ENCODE measurements at places on chromosomes 7 and 10.

DNA sequence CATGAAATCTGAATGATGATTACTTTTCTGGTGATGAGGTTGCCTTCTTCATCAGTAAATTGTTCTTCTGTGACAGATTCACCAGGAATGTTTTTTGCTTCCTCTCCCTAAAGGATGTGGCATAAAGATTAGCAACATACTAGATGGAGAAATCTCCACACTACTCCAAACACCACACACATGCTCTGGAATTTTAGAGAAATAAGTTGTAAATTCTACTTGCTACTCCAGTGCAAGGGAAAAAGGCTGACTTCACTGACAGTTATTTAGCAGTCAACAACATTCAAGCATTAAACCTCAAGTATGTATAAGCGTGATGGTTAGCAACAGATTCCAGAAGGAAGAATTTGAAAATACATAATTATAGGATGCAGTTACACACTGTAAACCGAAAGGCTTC, 137.9 kb upstream of the CCDC6 start:
- DNase-seq, result no peak

- no peak for DNase-seq
Measured at GRCh38 chr10:1454951-1455350, 282.4 kb downstream of the ADARB2 start.

GRCh38 chr10:69911613-69912528, 110.2 kb downstream of the COL13A1 start:
- no peak for DNase-seq

DNA sequence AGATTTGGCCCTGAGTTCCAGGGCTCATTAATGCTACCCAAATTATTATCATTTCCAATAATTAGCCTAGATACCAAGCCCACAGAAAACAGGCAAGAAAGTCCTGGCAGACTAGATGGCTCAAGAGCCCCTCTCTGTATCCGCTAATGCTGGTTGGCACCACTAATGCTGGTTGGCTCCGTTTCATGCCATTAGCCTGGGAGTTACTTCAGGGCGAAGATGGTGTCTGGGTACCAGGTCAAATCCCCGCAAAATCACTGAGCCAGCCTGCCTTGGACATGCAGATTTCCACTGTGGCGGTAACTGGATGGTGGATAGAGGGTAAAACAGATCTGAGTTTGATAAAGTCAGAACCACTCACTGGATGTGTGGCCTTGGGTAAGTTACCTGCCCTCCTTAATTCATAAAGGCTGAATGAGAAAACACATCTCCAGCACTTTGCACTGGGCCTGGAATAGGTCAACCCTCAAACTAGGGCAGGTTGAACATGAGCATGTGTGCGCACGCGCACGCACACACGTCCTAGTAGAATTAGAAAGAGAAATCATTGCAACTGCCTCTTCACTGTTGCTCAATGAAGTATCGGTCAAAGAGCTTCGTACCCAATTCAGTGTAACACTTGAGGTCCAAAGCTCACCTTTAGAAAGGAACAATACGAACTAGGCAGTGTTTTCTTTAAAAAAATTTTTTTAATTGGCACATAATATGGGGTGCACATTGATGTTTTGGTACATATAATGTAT, 91.5 kb downstream of the PRPF18 start:
- no peak for DNase-seq

DNA sequence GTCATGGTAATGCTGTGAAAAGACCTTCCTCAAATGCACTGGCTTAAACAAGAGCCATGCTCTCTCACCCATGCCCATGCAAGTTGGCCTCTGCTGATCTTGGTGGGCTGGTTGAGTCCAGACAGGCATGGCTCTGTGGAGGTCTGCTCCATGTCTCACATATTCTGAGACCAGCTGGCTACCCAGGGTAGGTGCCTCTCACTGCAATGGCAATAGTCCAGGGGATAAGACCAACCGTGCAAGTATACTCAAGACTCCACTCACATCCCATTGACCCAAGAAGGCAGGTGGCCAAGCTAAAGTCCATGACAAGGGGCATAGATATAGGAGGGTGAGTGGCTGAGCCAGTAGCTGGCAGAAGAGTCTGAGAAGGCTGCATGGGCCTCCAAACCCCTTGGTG, 14.2 kb upstream of the EBF3 start:
- DNase-seq, result no peak

GRCh38 chr7:17185690-17186070, 112.8 kb upstream of the AHR start:
- DNase-seq, result no peak

GRCh38 chr7:117200132-117200531, 122.7 kb downstream of the WNT2 start:
- DNase-seq, result no peak

- no peak for DNase-seq
Measured at GRCh38 chr10:51596695-51597094, 102.7 kb downstream of the CSTF2T start.

DNA sequence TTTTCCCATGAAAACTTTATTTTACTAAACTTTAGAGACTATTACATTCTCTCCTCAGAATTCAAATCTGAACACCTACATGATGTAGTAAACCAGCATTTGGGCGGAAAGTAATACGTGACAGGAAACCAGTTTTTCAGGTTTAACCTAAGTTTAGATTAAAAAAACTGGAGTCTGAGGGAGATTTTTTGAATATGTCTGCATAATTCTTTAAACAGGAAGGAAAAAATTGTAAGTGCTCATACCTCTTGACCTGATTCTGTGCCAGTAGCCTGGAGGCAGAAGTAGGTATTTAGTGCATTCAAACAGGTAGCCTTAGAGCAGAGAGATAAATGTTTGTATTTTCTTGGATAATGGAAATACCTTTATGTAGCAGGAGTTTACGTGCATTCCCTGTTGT, 224.3 kb downstream of the MDFIC start:
- no peak for DNase-seq

DNA sequence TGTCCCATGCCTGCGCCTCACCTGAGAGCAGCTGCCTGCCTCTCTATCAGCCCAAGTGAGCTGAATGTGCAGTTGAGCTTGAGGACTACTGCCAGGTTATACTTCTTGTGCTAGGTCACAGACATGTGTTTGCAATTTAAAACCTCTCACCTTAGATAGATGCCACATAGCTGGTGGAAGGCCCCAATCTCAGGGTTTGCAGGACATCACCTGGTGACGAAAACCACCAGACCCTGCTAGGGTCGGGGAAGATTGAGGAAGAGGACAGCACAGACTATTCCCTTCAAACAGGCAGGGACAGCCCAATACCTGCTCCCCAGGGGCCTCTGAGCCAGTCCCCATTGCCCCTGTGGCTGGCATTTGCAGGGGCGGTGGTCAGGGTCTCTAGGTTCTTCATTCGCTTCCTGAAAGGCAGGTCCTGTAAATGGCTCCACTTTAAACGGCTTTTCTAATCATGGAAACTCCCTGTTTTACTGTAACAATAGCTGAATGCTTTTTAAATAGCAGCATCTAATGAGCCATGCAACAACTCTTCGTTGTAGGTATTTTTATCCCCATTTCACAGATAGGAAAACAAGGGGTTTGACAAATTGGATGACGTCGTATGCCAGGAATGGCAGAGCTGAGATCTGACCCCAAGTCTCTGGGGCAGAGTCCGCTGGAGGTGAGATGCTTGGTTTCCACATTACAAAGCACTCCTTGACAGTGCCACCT, 80.1 kb downstream of the EMX2 start:
- DNase-seq, result no peak

- DNase-seq, result no peak
Measured at GRCh38 chr10:73645251-73645650, 4.0 kb upstream of the MYOZ1 start.

DNA sequence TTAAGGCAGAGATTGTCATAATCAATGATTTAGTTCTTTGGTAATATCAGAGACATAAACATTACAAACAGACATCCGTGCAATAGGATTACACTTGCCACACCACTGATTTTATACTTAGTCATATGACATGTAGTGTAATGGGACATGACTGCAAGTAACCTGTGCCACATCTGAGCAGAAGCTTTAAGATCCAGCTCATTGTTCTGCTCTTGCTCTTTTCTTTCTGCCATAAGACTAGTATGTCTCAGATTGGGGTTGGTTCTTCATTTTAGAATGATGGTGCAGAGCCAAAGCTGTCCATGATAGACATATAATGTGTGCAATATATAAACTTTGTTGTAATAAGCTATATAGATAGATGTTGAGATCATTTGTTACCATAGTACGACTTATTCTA, 119.7 kb upstream of the SEMA3A start:
- DNase-seq, result no peak

DNA sequence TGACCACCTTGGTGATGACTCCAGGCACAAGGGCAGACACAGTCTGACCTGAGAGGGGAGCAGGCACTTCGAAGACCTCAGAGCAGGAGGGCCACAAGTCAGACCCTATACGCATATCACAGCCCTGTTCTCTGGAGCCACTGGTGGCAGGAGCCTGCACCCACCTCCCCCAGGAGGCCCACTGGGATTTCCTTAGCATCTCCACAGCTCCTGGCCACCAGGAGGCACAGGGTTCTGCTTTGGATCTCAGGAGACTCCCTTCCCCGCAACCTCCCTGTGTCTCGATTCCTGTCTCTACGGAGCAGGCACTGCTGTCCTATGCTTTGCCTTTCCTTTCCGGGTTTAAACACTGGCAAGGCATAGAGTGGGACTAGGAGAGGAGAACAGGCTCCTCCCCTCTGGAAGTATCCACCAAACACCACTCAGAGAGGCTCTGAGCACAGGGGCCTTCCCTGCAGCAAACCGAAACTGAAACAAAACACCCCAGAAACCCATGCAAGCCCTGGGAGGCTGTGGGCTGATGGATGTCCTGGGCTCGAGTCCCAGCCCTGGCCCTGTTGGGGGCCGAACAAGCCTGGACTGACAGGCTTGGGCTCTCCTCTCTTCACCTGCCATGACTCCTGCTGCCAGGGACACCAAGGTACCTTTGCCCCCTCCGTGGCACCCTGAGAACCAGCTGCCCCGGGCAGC, 166.3 kb downstream of the NEURL1 start:
- peak; percentile 42 for DNase-seq

DNA sequence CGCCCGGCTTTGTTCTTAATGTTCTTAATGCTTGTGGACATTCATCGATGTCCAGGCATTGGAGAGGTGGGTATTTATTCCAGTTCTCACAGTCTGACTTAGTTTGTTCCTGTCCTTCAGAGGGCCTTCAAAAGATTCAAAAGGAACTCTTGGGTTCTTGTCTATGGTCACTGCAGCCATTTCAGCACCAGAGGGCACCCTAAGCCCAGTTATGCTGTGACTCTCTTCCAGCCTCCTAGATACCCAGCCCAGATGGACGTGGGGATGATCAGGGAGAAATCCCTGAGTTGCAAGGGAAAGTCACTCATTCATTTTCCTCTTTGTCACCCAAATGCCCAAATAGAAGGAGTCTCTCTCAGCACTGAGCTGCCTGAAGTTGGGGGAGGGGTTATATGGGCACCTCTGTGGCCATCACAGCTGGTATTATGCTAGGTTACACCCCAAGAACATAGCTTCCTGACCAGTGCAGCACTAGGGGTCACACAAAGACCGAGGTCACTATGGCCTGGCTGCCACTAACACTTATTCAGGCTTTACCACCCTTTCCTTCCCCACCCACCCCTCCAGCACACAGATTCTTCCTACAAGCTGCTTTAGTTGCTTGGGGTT, 26.5 kb upstream of the CCDC126 start:
- peak; percentile 42 for DNase-seq

- DNase-seq, result no peak
Measured at GRCh38 chr10:3681642-3682554, 103.1 kb downstream of the KLF6 start.

GRCh38 chr10:70289739-70290138, 5.9 kb upstream of the NPFFR1 start:
- DNase-seq, result no peak

- no peak for DNase-seq
Measured at GRCh38 chr10:119703903-119704508, 21.8 kb upstream of the INPP5F start.

- no peak for DNase-seq
Measured at GRCh38 chr10:103545771-103546281, 52.3 kb downstream of the NEURL1 start.

DNA sequence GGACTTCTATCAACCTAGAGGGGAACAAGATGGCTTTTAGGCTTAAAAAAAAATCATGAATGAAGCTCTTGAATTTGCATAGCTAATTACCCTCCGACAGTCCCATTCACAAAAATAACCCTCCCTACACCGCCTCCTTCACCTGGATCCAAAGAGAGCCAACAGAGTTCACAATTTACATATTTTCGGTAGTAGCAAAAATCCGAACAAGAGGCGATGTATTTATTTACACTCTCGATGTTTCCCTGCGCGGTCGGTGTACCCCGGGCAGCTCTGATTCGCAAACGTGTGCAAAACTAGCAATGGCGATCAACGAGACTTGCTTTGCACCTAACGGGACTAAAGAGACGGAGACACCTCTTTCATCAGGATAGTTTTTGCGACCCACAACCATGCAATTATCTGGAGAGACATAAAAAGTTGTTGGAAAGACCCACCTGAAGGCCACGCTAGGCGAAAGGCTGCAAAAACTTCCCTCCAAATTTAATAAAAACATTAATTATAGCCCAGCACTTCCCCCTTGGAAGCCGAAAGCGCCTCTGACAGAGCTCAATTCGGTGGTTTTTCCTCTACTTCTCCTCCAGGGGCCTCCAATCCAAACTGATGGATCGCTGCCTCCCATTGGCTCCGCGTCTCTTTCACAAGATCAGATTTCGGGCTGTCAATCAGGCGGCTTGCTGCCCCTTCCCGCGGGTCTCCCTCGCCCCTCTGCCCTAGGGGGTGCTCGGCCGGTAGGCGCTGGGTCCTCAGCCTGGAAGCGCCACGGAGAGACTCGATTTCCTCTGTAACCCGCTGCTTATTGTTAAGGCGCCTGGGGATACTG, at the start of gene ETV1:
ETV1 (minus strand) TSS at position 541 of the 823 bp plus-strand sequence. CDS start 614 bp downstream, outside the sequence.
- DNase-seq, result no peak

DNA sequence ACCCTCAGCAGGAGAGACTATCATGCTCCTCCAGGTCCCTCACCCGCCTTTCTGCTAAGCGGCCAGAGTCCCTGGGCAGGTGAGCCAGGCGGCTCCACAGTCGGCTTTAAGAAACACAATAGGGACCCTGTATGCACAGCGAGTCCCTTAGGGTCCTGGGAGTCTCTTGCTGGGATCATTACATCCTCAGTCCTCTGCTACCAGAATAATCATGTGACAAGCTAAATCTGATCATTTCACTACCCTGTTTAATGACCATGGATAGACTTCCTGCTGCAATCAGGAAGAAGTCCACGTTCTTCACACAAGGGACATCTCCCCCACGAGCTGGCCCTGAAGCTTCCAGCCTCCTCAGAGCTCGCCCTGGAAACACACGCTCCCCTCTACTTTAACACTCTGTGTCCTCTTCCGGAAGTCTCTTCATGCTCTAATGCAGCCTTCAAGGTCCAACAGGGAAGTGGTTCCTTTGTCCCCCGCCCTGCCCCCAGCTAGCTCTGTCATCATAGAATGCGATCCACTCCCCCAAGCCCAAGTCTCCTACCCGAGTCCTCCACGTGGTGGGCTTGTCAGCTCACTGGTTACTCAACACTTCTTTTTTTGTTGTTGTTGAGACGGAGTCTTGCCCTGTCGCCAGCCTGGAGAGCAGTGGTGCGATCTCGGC, 101.5 kb downstream of the RNF216 start:
- no peak for DNase-seq

GRCh38 chr7:16929146-16929762, 47.5 kb upstream of the AGR3 start:
- DNase-seq, result no peak
